ENCODE measurements at places on chromosomes 12 and 14.

DNA sequence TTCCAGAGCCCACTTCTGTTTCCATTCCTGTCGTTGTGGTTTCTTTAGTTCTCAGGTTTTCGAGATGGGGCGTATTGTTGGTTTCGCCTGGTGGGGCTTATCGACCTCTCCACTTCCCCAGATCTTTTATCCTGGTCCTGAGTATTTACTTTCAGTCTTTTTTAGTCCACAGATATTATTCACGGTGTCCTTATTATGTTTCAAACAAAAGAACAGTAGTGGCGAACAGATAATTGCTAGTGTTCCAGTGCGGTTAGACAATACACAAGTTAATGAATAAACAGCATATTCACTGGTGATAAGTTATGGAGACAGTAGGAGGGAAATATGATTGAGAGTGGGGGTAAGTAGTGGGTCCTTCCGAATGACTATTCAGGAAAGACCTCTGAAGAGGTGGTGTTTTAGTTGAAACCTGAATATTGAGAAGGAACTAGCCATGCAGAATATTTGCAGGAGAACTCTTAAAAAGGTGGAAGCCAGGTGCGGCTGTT lies 668 bp downstream of the TMEM260 start:
- DNase-seq, result no peak

- no peak for DNase-seq
Observed at GRCh38 chr12:64036414-64036813, 185.7 kb downstream of the KICS2 start.

GRCh38 chr14:67934087-67934486 lies 114.5 kb downstream of the RAD51B start:
- DNase-seq, result no peak

DNA sequence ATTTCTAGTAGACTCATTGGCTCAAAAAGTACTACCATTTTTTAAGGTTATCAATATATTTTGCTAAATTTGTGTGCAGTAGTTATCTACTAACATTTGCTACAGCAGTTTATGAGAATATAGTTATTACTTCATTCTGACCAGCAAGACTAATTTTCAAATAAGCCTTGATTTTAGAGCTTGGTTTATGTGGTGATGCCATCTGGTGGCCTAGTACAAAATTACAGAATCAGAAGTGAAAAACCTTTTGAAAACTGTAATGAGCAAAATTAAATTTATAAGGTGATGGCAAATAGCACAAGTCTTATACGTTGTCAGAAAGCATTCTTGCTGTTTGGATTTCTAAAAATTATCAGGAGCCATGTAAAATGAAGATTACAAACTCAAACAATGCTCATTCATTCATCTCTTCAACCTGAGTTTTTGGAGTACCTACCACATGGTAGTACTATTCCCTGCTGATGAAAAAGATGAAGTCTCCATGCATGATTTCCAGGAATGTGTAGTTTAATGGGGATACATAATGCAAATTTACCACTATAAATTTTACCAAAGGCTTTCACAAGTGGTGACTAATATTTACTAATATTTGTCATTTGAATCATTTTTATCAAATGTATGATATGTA lies 51.0 kb downstream of the MAGOHB start:
- no peak for DNase-seq

GRCh38 chr14:70020352-70021170 lies 141.3 kb downstream of the SMOC1 start:
- DNase-seq, result no peak

All from activated CD4-positive, alpha-beta T cell treated with anti-CD3 and anti-CD28 coated beads for 48 hours (primary cell).